HTR-8/SVneo (cell line): ENCODE measurements at places on chromosomes 12 and 14.
A peak's percentile ranks its signal among the peaks of the same experiment; 100 is the strongest.

DNA sequence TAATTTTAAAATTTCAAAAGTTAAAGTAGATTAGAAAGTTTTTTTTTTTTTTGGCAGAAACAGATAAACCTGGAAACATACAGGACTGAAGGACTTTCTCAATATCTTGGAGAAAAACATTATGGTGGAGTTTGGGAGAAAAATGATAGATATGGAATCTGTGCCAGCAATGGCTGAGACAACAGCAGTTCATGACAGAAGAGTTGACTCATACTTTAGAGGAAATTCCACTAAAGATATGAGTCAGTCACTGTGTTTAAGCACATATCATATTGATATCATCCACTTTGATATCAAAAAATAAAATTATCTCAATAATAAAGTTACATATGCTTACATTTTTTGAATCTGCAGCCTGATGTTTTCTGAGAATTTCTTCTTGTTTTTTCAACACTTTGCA, 193.9 kb upstream of the OR4E1 start:
- DNase-seq: no peak

- DNase-seq: no peak
These were observed 11.8 kb downstream of the NACA start for GRCh38 chr12:56713345-56713744.

- no peak for DNase-seq
These were observed 35.5 kb downstream of the STXBP6 start for GRCh38 chr14:25014440-25014839.

GRCh38 chr12:9086087-9086486, 29.6 kb downstream of the A2M start:
- DNase-seq: no peak

- no peak for DNase-seq
These were observed 161.6 kb upstream of the PRMT8 start for GRCh38 chr12:3329361-3329760.

GRCh38 chr12:107417004-107417403, 268.6 kb upstream of the PWP1 start:
- no peak for DNase-seq

GRCh38 chr12:92010368-92010767, 135.3 kb downstream of the BTG1 start:
- no peak for DNase-seq

GRCh38 chr14:51310505-51310944, 70.5 kb downstream of the TMX1 start:
- no peak for DNase-seq

- no peak for DNase-seq
These were observed 59.7 kb downstream of the RASSF3 start for GRCh38 chr12:64670019-64670418.

- DNase-seq: no peak
These were observed 23.0 kb upstream of the HECTD1 start for GRCh38 chr14:31230573-31230958.

- no peak for DNase-seq
These were observed 278.0 kb upstream of the MIS18BP1 start for GRCh38 chr14:45531022-45531421.

- DNase-seq: no peak
These were observed 194.9 kb downstream of the ADAMTS20 start for GRCh38 chr12:43357141-43357540.

- DNase-seq: no peak
These were observed 129.9 kb downstream of the NPAS3 start for GRCh38 chr14:33068626-33069025.

DNA sequence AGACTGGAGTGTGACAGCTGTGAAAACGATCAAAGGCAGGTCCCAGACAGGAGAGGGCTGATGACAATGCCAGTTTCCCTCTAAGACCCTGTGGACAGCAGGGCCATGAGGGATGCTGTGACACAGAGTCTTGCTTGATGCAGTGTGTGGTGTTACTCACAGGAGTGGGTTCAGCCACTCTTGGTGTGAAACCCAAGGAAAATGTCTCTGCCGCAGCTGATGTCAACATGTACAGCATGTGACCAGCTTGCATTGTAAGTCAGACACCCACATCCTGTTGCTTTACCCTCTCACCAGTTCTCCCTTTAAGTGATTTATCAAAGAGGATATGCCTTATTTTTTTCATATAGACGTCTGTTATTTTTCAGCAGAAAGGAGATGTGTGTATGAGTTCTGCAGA, 268.6 kb downstream of the BTG1 start:
- no peak for DNase-seq

DNA sequence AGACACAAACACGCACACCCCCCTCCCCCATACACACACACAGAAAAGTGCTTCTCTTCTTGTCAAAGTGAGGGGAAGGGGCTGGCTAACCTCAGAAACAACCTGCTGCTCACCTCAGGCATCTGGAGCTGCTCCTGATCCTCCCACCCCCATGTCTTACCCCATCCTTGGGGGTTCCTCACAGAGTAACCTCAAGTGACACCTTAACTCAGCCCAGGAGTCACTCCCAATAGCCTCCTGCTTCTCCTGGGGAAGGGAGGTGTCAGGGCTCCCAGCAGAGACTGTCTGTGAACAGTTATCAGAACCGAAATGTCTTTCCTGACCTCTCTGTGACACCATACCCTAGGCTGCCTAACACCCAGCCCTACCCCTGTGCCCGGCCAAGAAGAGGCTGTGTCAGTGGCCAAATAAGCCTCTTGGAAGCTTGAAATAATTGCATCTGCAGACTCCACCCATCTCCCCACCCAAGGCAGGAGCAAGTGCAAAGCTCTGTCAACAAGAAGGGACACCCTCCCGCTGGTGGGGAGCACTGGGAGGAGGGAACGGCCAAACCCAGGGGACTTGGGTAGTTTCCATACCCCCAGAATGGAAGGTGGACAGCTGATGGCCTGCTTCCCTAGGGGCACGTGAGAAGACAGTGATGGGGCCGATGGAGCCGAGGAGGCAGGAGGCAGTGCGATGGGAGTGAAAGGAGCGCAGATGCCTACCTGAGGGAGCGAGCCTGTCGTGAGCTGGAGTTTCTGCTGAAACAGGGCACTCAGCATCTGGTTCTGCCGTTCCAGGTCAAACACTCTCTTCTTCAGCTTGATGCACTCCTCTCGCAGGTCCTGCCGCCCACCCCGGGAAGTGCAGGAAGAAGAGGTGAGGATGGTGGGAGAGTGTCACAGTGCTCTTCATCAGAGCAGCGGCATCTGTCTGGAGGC, 26.8 kb downstream of the NCKAP5L start:
- DNase-seq: no peak

- DNase-seq: no peak
These were observed 10.8 kb upstream of the GYS2 start for GRCh38 chr12:21615431-21615830.

DNA sequence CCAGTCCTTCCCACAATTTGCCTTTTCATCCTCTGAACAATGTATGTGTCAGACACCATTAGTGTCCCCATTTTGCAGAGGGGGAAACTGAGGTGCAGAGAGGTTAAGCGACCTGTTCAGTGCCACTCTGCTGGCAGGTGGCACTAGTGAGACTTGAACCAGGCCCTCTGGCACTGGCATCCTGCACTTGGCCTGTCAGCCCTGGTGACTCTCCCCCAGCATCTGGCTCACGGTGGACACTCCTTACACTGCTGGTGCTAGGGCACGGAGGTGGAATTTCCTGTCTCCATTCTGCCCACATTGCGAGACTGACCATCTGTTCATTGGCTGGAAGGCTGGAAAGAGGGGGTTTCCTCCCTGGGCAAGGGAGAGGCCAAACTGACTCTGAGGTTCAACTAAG, 48.7 kb downstream of the CCNK start:
- DNase-seq: no peak

DNA sequence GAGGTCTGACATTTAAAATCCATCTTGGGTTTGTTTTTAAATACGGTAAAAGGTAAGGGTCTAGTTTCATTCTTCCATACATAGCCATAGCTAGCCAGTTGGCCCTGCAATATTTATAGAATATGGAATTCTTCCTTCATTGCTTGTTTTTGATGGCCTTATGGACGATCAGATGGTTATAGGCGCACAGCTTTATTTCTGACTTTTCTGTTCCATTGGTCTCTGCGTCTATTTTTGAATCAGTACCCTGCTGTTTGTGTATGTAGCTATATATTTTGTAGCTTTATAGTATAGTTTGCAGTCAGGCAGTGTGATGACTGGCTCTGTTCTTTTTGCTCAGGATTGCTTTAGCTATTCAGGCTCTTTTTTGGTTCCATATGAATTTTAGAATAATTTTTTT, 366.8 kb upstream of the MIS18BP1 start:
- DNase-seq: no peak

DNA sequence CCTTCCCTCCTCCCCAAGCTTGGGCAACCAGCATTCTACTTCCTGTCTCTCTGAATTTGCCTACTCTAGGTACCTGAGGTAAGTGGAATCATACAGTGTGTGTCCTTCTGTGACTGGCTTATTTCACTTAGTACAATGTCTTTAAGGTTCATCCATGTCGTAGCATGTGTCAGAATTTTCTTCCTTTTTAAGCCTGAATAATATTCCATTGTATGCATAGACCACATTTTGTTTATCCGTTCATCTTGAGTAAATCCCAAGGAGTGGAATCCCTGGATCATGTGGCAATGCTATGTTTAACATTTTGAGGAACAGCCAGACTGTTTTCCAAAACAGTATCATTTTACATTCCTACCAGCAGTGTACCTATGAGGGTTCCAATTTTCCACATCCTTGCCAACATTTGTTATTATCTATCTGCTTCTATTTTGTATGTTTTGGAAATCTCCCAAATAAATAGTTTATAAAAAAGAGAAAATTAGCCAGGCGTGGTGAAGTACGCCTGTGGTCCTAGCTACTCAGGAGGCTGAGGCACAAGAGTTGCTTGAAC, 12.4 kb downstream of the HSP90AA1 start:
- no peak for DNase-seq

- no peak for DNase-seq
These were observed 62.5 kb upstream of the PRICKLE1 start for GRCh38 chr12:42652048-42652447.

GRCh38 chr12:95351748-95352147, 122.2 kb upstream of the METAP2 start:
- no peak for DNase-seq

DNA sequence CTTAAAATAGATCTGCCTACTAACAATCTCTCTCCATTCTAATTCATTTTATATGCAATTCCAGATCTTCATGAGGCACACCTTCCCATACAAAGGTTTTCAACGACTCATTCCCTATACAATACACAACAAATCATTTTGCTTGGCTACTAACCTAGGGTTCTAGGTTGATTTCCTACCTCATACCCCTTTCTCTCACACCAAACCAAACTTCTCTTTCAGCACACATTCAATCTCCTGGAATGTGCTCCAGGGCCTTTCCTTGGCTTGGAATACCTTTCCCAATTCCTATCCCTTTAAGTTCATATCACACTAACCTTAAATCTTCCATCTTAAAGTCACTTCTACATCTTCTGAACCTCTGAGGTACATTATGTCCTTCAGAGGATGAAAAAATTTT, 38.7 kb upstream of the MTERF2 start:
- no peak for DNase-seq

DNA sequence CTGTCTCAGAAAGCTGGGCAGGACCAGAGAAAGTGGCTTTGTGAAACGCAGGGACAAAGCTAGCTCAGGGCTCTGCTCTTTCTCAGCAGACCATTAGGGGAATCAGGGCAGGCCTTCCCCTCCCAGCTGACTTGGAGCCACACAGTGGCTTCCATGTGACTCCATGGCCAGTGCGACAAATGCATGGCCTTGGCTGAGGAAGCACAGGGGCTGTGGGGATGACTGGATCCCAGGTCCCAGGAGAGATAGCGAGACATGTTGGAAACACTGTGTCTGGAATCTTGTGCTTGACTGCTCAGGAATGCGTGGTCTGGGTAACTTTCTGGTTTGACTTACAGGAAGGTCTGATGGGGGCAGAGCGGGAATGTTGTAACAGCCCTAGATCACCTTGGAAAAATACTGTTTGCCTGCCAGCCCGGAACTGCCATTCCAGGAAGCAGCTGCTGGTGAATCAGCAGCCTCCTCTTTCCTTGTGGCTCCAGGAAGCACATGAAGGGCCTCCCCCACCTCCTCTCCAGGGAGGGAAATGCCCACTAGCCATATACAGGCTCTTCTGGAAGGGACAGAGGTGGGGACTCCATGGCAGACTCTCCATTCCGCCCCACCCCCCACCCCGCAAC, 133.5 kb upstream of the HIF1A start:
- peak; percentile 99 for DNase-seq

- no peak for DNase-seq
These were observed 17.1 kb downstream of the CDKL1 start for GRCh38 chr14:50379563-50379962.

- no peak for DNase-seq
These were observed 82.4 kb downstream of the PTPRR start for GRCh38 chr12:70838127-70838526.

GRCh38 chr14:82113710-82114109, 580.1 kb upstream of the SEL1L start:
- DNase-seq: no peak

DNA sequence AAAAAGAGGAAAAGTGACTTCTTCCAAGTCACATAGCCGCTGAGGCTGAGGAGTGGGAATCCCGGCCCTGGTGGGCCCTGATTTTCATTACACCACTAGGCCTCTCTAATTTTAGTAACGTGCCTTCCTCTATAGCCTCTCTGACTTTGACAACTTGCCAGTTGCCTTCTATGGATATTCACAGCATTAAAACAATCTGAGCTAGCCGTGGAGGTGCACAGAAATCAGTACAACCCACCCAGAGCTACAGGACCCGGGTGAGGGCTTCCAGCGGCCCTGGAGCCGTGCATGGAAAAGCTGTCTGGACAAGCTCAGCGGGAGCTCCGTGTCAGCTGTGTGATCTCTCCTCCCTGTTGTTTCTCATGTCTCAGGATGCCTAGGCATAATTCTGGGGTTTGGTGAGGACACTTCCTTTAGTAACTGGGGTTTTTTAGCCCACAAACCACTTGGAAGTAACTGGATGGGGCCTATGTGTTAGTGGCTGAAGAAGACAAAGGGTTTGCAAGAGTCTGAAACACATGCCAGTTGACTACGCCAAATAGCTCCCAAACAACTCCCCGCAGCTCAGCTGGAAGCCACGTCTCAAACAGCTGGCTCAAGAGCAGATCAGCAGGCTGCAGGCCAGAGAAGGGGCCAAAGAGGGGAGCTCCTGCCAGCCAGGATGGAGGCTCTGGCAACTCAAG, 53.0 kb downstream of the SSH1 start:
- no peak for DNase-seq

GRCh38 chr12:2833327-2833726, 1.5 kb downstream of the NRIP2 start:
- no peak for DNase-seq

DNA sequence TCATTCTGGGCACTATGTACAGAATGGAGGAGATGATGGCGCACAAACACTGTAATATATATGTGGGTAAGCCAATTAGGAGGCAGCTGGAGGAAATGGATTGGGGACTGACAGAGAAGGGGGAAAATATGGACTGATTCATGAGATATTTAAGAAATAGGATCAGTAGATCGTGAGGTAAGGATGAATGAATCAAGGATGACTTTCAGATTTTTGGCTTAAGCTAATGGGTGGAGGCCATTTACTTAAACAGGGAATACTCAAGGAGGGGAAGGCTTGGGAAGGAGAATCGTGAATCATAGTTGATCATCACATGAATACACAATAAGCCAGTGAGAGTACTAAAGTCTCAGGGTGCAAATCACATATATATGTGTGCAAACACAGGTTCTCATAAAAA, 11.2 kb upstream of the GNPNAT1 start:
- DNase-seq: no peak
